Stimulated activated CD8-positive, alpha-beta memory T cell treated with anti-CD3 and anti-CD28 coated beads, Interleukin-15, amount 100 ng/mL, for 48 hours (primary cell): ENCODE measurements at places on chromosomes 12 and 14.
A peak's percentile ranks its signal among the peaks of the same experiment; 100 is the strongest.

GRCh38 chr14:78611796-78612571 lies 441.8 kb downstream of the NRXN3 start:
- no peak for DNase-seq

- DNase-seq = peak; percentile 66
Observed at GRCh38 chr12:111429828-111430432, 24.2 kb downstream of the SH2B3 start.

GRCh38 chr14:61395115-61395725 lies 73.8 kb downstream of the PRKCH start:
- DNase-seq = no peak

DNA sequence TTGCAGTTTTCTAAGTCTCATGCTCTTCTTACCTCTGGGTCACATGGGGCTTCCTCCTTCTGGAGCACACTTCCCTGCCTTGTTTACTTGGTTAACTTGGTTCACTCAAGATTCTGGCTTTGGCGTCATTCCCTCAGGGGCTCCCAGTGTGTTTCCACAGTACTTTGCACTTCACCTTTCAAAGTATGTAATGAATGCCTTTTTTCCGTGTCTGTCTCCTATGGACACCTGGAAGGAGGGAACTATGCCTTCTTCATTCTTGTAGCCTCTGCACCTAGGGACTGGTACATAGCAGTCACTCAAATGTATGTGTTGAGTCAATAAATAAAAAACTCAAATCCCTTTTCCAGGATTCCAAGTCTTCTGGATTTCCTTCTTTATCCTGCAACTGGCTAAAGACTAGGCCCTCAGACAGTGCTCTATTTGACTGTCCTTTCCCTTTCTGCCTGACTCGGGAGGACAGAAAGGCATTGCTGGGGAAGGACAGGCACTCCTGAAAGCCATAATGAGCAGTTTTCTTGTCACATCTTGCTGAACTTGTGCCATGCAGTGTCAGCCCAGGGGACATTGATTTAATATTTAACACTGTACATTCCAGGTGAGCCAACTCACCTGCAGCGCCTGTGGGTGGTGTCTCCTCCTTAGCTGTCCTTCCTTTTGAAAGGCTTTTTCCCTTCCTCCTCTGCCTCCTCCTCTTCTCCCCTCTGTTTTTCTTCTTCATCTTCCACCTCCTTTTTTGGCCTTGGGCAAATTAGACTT lies 12.8 kb downstream of the MYRFL start:
- no peak for DNase-seq

- no peak for DNase-seq
Observed at GRCh38 chr12:114013575-114014345, 47.6 kb upstream of the RBM19 start.

- DNase-seq = no peak
Observed at GRCh38 chr14:102164965-102165364, 25.3 kb downstream of the WDR20 start.

GRCh38 chr14:23707415-23707814 lies 71.3 kb downstream of the DHRS2 start:
- no peak for DNase-seq

DNA sequence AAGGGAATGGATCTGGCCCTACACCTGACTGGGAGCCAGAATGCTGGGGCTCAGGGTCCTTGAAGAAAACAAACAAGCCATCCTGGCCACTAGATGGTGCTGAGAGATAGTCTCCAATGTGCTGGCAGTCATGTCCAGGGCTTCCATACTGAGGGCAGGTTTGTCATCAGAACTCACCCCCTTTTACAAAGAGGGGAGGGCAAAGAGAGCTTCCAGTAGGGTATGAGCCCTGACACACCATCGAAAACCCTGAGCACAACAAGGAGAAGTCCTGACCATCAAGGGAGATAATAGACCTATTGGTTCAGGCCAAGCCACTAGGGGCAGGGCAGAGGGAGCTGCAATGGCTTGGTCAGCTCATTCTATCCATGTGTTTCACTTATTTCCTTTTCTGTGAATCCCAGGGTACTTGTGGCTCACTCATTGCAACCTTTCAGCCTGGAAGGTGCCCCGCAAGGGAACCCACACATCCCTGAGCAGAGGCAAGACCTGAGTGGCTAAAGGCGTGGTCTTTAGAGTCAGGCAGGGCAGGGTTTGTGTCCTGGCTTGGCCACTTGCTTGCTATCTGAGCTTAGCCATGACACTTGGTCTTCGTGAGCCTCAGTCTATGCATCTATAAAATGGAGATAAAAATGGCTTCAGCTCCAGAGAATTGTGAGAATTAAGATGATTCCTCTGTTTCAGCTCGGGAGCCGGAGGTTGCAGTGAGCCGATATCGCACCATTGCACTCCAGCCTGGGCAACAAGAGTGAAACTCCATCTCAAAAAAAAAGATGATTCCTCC lies 6.2 kb upstream of the PLEKHH1 start:
- no peak for DNase-seq

DNA sequence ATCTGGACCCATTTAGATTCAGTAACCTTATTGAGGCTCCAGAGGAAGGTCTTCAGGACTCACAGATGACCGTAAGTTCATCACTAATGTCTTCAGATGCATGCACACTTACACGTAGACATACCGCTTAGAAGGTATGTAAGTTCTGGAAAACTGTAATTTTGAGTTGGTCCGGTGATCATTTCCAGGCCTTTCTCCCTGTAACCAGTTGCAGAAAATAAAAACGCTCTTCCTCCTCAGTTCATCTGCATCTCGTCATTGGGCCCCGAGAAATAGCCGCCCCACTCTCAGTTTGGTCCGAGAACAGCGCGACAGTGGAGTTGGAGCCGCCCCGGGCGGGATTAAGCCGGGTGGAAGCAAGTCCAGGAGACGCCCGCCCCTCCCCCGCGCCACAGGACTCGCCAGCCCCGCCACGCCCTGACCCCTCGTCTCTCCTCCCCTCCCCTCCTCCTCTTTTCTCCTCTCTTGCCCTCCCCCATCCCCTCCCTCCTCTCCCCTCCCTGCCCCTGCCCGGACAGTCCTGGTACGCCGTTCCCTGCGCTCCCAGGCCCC lies 83.7 kb downstream of the TNFAIP2 start:
- DNase-seq = no peak

GRCh38 chr14:78997811-78998210 lies 827.6 kb downstream of the NRXN3 start:
- no peak for DNase-seq

GRCh38 chr12:108801736-108802100 lies 55.7 kb downstream of the SSH1 start:
- no peak for DNase-seq

DNA sequence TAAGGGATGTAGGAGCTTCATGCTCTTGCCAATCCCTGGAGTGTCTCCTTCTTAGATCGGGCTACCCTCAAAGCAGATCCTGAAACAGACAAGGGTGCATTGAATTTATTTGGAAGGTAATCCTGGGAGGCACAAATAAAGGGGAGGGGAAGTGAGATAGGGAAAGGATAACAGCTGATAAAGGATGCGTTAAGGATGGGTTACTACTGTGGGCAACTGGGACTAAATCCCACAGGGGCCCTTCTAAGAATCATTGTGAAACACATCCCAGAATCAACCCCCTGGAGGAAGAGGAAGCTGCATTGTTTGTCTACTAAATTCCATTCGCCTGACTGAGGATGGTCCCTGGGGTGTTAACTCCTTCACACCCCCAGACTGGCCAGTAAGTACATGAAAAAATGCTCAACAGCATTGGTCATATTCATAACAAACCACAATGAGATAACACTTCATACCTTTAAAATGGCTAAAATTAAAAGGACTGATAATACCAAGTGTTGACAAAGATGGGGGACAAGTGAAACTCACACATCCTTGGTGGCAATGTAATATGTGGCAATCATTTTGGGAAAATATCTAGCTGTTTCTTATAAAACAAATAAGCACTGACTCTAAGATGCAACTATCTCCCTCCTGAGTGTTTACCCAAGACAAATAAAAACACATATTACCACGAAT lies 37.0 kb upstream of the CMKLR1 start:
- no peak for DNase-seq

GRCh38 chr14:53875324-53875897 lies 81.2 kb downstream of the BMP4 start:
- DNase-seq = no peak

GRCh38 chr12:63304887-63305316 lies 153.9 kb upstream of the AVPR1A start:
- no peak for DNase-seq
